ENCODE measurements at places on chromosomes 2 and 18.

DNA sequence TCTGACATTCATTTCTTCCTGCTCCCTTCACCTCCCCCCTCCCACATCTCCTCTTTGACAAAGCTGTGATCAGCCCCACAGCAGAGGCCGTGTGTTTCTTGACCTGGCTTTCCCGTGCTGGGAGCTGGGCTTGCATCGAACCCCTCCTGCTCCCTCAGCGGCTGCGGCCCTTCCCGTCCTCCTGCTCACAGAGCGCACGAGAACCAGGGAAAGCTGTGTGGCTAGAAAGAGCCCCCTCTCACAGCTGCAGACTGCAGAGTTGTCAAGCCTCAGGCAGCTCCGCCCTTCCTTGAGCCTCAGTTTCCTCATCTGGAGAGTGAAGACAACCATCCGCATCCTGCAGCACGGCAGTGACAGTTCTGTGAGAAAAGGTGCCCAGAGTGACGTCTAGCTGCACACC is 65.7 kb upstream of the GLI2 start:
- no peak for DNase-seq

DNA sequence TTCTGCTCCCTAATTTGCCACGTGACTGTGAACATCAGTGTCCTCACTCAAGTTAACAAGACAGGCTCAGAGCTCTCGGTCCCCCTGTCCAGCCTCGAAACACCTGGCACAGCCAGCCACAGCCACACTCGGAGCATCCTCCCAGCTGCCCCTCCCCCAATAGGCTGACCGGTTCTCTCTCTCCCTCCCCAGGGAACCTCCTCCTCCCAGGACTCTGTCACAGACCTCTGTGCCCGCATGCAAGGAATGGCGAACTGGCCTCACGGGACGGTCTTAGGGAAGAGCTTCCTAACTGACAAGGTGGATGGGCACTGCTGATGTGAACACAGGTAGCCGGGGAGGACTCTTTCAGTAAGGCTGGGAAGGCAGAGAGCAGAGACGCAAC is 18.8 kb downstream of the CYP26B1 start:
- DNase-seq, result no peak

DNA sequence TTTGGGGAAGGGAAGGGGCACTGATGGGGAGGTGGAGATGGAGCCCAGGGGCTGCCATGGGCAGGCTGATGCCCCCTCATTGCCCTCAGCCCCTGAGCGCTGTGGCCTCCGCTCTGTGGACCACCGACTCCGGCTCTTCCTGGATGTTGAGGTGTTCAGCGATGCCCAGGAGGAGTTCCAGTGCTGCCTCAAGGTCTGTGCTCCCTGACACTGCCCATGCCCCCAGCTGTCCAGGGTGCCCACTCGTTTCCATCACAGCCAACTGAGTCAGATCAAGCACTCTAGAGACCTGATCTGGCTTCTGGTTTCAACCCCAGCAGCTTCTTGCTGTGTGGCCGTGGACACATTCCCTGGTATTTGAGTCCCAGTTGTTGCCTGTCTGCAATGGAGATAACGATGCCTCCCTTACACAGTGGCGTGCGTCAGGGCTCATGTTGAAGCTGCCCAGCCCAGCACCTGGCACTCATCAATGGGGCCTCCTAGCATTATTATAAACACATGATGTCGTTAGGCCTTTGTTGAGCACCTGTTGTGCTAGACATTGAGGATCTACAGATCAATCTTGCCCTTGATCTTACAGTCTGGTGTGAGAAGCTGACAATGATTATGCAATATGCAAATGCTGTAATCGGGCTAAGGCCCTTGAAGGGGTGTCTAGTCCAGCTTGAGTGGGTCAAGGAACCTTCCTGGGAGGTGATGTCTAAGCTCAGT is 14.4 kb downstream of the STK11IP start:
- DNase-seq, result no peak

DNA sequence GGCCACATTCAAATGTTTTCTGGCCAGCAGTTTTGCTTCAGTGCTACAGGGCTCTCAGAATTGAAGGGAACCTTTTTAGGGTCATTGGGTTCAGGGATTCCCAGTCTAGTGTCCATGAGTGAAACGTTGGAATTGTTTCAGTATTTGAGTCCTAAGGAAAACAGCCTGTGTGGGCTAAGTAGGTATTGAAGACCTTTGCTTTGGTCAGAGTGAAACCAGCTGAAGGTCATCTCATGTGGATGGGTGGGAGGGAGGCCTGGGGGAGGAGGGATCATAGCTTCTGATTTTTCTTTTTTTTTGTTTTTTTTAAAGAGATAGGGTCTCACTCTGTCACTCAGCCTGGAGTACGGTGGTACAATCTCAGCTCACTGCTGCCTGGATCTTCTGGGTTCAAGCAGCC is 20.2 kb downstream of the B3GNT2 start:
- DNase-seq, result no peak

GRCh38 chr2:86623043-86623493 is 597 bp downstream of the RNF103 start:
- peak; percentile 38 for DNase-seq

Data from activated CD4-positive, alpha-beta T cell treated with anti-CD3 and anti-CD28 coated beads, Interleukin-2, Interleukin-4, amounts not matched to agents 100 ng/mL and 50 ng/mL, durations not matched to agents 16 hours and 8 hours (primary cell).